ENCODE measurements at places on chromosomes 2 and 18. TPM values are rescaled to one million over a fixed set of nuclear protein-coding genes. Genes with fewer than 3 reads are reported as not detected.

CD8B2 gene
- total RNA-seq, result 4.5 TPM

SCN2A gene
- total RNA-seq, result not detected

CFAP65 gene
- not detected for total RNA-seq

TPGS2 gene
- total RNA-seq, result 83.1 TPM

GPR155 gene
- 15.3 TPM for total RNA-seq

FOXI3 gene
- total RNA-seq, result not detected

SPATA3 gene
- total RNA-seq, result 0.59 TPM

NT5C1B gene
- not detected for total RNA-seq

USP14 gene
- total RNA-seq, result 96.2 TPM
